ENCODE measurements at places on chromosomes 5 and 9.

GRCh38 chr5:153974131-153974812, 64.4 kb downstream of the FAM114A2 start:
- peaks cover 4% of the 10 kb centered on the region for H3K4me1 ChIP-seq
- H3K27me3 ChIP-seq = peaks cover 5% of the 10 kb centered on the region
- H3K27ac ChIP-seq = no peak overlapping the region

DNA sequence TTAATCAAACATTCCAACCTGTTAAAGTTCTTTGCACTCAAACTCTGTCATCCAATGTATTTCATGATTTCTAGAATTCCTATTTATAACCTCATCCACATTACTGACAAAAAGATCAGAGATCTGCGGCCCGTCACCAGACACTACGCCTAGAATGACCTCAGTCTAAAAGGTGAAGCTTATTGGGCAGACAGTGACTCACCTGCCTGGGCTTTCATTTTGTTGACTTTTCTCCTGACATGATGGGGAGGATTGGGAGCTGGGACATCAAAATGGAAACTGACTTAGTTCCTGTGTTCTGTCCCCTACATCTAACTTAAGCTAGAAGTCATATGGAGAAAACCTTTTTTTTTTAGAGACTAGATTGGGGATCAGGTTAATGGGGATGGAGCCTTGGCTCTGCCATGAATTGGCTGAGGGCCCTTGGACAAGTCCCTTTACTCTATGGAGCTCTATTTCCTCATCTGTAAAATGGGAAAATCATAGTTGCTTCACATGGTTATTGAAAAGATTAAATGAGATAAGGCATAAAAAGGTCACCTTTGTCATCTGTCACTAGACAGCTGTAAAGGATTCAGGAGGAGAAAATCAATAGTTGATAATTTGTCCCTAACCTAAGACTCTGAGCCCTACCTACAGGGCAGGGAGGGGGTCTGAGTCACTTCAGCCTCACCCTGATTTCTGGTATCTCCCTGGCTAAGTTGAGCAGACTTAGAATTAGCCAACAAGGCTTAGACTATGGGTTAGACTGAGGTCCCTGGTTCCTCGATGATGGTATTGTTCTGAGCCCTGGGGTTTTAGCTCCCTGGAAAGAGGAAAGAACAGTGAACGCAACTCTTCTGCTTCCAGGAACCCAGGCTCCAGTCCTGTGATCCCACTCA, 224.8 kb upstream of the TBC1D2 start:
- H3K4me3 ChIP-seq = no peak overlapping the region
- H3K4me1 ChIP-seq = no peaks in the 10 kb centered on the region
- DNase-seq = no peak
- peaks cover 10% of the 10 kb centered on the region for H3K27me3 ChIP-seq
- H3K36me3 ChIP-seq = no peaks in the 10 kb centered on the region
- no peak overlapping the region for H3K27ac ChIP-seq

GRCh38 chr9:14779566-14780022, 57.1 kb upstream of the CER1 start:
- H3K27me3 ChIP-seq = no peaks in the 10 kb centered on the region
- no peaks in the 10 kb centered on the region for H3K4me1 ChIP-seq
- no peaks in the 10 kb centered on the region for H3K36me3 ChIP-seq
- DNase-seq = no peak

GRCh38 chr9:96029722-96030530, 154.4 kb downstream of the ERCC6L2 start:
- no peak overlapping the region for H3K4me3 ChIP-seq
- H3K27ac ChIP-seq = no peak overlapping the region
- H3K27me3 ChIP-seq = peaks cover 38% of the 10 kb centered on the region
- H3K4me1 ChIP-seq = peaks cover 10% of the 10 kb centered on the region

- H3K27me3 ChIP-seq = no peaks in the 10 kb centered on the region
- no peak overlapping the region for H3K27ac ChIP-seq
- H3K4me3 ChIP-seq = no peak overlapping the region
- H3K4me1 ChIP-seq = peaks cover 16% of the 10 kb centered on the region
These were observed 69.4 kb downstream of the EBF1 start for GRCh38 chr5:159030357-159030756.

- no peak overlapping the region for H3K4me3 ChIP-seq
- no peak for DNase-seq
- H3K27me3 ChIP-seq = peaks cover 78% of the 10 kb centered on the region
- no peak overlapping the region for H3K27ac ChIP-seq
- H3K36me3 ChIP-seq = no peaks in the 10 kb centered on the region
These were observed 45.0 kb upstream of the PRSS3 start for GRCh38 chr9:33750307-33750838.

- H3K36me3 ChIP-seq = no peaks in the 10 kb centered on the region
- peaks cover 3% of the 10 kb centered on the region for H3K4me1 ChIP-seq
- peak; percentile 77 for DNase-seq
- H3K4me3 ChIP-seq = peak within 1 kb of the TSS; percentile 20
- H3K27me3 ChIP-seq = no peaks in the 10 kb centered on the region
These were observed at the start of the genes BHMT2 and DMGDH for GRCh38 chr5:79069488-79070349. TSS of gene BHMT2 (plus strand) at chr5:79069767. CDS start at chr5:79069783, 16 bp downstream. TSS of gene DMGDH (minus strand) at chr5:79069674. CDS start at chr5:79069620, 54 bp downstream.

DNA sequence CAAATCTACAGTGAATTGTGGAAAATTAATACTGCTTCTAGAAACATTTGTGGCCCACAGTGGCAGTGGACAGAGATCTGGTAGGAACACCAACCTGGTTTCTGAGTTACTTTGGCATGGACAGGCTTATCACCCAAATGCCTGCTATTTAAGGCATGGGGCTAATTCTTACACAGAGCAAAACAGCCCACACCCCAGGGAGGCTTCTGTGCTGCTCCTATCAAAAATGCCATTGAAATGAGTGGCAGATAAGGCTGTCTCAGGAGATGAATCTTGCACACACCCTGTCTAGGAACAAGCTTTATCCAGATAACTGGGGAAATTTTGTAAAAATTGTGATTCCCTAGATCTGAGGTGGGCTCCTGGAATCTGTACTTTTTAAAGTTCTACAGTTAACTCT, 307.1 kb downstream of the TLE1 start:
- no peaks in the 10 kb centered on the region for H3K27me3 ChIP-seq
- no peak for DNase-seq
- no peak overlapping the region for H3K27ac ChIP-seq
